ENCODE measurements at places on chromosomes 5 and 9.

GRCh38 chr5:1760231-1760630, 39.4 kb downstream of the MRPL36 start:
- DNase-seq, result no peak

GRCh38 chr5:180370861-180371641, 17.9 kb upstream of the GFPT2 start:
- no peak for DNase-seq

GRCh38 chr5:149153751-149154610, 12.7 kb downstream of the ABLIM3 start:
- DNase-seq, result no peak

GRCh38 chr9:76592091-76592973, 133.3 kb downstream of the GCNT1 start:
- DNase-seq, result no peak

DNA sequence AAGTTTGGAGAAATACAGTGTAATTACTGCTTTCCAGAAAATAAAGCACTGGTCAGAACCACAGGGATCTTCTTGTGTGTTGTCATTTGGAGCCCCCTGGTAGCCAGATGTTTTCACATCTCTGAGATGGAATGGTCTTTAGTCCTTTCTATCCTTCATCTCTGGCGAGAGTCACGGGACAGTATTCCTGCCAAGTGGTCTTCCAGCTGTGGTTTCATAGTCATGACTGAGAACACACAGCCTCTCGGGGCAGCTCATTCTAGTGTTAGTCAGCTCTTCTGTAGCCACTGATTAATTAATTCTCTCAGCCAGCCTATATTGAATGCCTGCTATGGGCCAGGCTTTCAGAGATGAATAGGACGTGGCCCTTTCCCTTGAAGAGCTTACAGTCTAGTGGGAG, 34.1 kb downstream of the HMGXB3 start:
- DNase-seq, result no peak

DNA sequence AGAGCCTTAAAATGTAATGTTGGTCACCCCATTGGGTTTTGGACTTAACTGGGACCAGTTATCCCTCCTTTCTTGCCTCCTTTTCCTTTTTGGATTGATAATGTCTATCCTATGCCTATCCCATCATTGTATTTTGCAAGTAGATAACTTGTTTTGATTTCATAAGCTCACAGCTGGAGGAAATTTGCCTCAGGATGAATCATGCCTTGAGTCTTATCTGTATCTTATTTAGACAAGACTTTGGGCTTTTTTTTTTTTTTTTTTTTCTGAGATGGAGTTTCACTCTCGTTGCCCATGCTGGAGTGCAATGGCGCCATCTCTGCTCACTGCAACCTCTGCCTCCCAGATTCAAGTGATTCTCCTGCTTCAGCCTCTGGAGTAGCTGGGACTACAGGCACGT, 443.3 kb downstream of the DNAH5 start:
- DNase-seq, result no peak

DNA sequence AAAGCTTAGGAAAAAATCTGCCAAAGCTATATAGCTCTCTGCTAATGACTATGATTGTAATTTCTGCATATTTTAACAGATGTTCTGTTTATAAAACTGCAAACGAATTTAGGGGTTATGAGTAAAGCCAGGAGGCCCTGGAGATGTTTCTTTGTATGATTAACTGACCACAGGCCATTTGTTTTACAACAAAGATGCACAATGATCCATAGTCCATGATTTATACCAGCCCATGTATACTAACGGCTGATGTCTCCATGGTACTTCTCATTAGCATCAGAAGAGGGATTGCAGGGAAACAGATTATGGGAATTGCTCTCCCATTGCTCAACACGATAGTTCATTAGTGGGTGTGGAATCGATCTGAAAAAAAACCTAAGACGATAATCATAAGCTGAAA, 78.9 kb downstream of the PPP2R2B start:
- DNase-seq, result no peak

- peak; percentile 92 for DNase-seq
Measured at GRCh38 chr5:24644761-24645160, at the start of gene CDH10. Gene CDH10 (minus strand): TSS chr5:24644978. CDS start chr5:24593490, 51,488 bp downstream.

GRCh38 chr5:149546974-149547373, 4.3 kb downstream of the CSNK1A1 start:
- no peak for DNase-seq

- no peak for DNase-seq
Measured at GRCh38 chr5:173839117-173839713, 48.9 kb upstream of the CPEB4 start.

DNA sequence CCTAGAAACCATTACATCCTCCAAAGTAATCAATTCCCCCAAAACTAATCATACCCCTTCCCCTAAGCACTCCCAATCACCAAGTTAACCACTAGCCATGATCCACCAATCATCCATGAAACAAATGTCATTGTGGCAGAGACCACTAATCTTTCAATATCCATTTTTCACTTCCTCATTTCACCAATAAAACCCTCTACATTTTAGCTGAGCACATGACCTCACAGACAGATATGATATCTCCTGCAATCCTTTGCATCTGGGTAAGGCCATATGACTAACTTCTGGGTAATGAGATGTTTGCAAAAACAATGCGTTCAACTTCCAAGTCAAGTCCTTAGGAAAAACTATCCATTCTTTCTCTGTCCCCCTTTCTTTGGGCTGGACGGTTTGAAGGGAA, 20.7 kb downstream of the OR2S2 start:
- no peak for DNase-seq

DNA sequence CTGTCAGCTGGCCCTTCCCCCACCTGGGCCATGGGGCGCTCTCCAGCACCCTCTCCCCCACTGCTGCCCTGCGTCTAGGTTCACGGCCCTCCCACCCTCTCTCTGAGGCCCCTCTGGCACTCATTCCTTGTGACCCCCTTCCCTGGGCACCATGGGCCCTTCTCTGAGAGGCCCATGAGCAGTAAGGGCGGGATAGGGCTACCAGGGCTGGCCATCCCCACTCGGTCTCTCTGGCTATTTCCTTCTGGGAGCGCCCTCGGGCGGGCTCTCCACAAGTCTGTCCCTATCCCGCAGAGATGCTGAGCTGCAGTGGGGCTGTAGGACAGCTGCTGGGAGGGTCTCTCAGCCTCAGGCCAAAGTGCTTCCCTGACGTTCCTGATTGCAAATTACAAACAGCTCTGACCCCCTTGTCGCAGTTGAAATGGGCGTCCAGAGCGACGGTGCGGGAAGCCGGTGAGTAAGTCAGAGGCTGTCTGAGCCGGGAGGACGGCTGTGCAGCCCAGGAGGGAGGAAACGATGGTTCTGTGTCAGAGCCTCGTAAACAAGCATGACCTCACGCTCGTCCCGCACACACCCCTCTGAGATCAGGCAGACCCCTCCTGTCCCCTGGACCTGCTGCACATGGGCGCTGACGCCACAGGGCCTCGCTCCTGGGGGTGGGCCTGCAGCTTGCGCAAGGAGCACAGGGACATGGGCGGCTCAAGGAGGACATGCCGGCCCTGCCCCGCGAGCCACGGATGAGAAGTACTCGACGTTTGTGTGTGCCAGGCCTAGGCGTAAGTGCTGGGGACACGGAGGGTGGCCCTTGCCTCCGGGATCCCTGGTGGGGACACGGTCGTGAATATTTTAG, 36.3 kb upstream of the GFPT2 start:
- no peak for DNase-seq

DNA sequence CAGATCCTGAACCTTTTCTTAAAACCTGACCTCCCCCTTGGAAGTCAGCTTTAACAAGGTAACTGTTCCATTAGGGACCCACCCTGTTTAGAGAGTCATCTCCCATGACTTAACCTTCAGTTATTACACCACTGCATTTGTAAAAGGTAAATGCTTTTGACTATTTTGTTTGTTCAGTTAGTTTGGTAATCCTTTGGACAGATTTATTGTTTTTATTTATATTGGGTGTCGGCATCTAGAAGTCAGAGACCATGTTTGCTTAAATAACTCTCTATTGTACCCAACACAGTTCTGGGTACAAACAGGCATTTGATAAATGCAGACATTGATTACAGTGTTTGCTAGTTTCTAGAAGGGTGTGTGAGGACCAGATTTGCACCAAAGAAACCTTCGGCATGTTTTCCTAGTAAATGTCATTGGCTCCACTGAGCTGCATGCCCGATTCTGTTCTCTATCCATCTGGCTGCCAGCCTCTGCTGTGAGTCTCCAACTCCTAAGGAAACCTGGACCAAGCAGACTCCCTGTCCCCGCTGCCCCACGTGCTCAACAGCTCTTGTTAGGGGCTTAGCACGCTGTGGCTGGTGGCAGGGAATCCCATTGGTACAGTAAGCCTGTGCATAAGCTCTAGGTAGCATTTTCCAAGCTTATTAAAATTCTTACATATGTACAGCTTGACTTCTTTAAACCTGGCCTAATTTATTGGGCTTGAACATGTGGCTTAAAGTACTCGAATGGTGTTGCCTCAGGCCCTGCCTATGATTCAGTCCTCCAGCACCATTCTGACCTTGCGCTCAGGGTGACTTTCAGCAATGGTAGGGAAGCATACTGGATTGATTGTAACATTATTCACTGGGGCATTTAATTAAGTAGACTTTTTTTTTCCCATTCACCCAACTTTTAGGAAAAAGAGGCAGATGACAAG, 6.6 kb downstream of the PCBD2 start:
- no peak for DNase-seq

GRCh38 chr5:54332720-54333119, 22.3 kb upstream of the ARL15 start:
- DNase-seq, result no peak

DNA sequence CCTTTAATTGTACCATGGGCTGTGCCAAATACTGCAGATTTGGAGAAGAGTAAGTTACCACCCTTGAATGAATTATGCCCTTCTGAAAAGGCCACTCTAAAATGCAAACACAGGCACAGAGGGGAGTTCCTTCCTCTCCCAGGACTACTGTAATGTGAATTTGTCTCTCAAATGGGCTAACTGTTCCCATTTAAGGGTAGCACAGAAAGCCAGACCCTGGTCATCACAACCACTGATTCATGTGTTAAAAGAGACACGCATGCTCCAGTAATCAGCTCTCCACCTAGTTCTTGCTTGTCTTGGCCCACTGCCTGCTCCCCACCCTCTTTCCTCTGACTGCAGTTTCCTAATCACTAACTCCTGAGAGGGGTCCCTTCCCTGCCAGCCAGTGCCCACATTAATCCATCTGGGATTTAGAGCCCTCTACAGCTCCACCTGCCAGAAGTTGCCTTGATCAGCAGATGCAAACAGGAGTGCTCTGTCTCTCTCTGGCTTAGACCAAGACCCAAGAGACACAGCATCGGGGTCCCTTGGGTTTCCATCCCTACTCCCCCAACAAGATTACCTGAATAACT, 382.4 kb downstream of the TMEM167A start:
- DNase-seq, result no peak

GRCh38 chr5:148482196-148482595, 98.4 kb downstream of the FBXO38 start:
- no peak for DNase-seq

- no peak for DNase-seq
Measured at GRCh38 chr5:33381243-33381642, 59.5 kb upstream of the TARS1 start.

GRCh38 chr9:69444021-69444420, 119.0 kb downstream of the ENTREP1 start:
- no peak for DNase-seq

DNA sequence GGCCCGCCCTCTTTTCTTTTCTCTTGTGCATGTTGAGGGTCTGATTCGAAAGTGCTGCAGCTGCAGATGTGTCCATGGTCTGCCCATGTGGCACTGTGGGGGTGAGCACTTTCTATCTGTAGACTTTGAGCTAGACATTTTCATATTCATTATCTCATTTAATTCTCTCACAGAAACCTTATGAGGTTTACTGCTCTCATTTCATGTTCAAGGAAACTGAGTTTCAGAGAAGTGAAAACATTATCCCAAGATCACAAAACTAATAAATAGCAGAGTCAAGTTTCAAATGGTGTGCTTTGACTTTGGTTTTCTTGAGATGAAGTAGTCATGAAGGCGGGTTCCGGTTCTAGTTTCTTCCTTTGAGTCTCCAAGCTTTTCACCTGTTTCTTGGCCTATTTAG, 536.5 kb upstream of the ZNF462 start:
- no peak for DNase-seq

DNA sequence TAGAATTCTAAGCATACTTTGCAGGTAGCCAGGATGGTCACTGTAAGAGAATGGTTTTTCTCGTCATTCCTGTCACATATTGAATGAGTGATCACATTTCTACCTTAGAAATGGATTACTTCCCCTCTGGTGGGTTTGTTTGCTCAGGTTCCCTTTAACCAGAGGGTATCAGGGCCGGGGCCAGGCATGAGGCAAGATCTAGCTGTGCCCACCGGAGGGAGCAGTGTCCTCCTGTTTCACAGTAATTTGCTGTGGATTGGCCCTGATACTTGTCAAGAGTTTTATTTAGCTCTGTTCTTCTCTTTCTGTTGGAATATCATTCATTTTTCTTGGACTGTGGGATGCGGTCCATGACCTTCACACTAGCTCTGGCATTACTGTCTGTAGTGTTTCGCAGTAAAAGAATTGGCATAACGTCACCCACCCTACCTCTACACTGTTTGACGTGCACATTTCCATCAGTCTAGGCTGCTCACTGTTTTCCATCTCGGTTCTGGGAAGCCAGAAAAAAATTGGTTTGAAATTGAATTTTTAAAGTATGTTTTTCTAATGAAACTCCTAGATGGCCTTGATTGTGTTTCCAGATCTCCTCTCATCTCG, 42.4 kb upstream of the ZBED3 start:
- no peak for DNase-seq

DNA sequence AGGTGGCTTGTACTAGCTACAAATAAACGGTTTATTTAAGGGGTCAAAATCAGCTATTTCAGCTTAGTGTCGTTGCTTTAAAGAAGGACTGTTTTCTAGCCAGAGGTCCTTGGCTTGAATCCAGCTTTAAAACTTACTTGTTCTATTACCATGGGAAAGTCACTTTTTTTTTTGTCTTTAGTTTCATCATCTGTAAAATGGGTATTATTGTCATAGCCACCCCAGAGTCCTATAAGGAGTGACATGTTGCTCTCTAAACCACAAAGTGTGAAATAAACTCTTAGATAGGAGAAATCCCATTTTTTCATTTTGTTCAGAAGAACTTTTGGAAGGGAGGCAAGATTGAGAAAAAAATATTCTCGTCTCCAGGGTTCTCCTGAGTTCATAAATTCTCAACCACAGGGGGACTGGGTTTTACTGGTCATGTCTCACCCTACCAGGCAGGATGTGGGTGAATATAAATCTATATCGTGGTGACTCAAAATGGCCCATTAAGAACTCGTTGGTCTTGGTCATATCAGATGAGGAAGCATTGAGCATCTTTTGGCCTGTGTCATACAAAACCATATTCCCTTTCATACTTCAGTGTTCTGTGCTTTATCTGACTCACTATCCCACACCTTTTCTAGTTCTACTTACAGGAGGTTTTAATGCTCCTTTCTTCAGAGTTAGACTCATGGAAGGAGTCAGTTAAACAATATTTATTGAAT, 202.7 kb upstream of the NR3C1 start:
- DNase-seq, result no peak

DNA sequence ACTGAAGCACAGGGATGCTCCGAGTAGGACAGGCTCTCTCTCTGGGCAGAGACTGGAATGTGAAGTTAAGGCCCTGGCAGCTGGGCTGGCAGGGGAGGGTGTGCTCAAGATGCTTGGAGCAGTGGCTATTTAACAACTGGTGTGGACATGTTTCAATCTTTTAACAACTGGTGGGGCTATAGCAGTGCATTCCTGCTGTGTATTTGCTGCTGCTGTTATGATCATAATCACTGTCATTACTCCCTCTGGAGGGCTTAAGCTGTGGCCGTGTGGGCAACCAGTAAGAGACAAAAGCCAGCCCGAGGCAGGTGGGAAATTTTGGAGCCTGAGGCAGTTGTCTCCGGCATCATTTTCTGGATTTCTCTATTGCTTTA, 33.3 kb upstream of the PTGS1 start:
- no peak for DNase-seq

- no peak for DNase-seq
Measured at GRCh38 chr5:126925482-126925881, 104.9 kb downstream of the MARCHF3 start.
